ENCODE measurements at places on chromosomes 3 and 15. TPM values are rescaled to one million over a fixed set of nuclear protein-coding genes. Genes with fewer than 3 reads are reported as not detected.

The SQOR gene
- total RNA-seq, result 340 TPM

- no peak overlapping the region for H3K4me3 ChIP-seq
- H3K27ac ChIP-seq, result peak overlapping the region; percentile 48
- peaks cover 41% of the 10 kb centered on the region for H3K4me1 ChIP-seq
- no peaks in the 10 kb centered on the region for H3K27me3 ChIP-seq
Measured at GRCh38 chr3:191356631-191357439, 26.5 kb upstream of the UTS2B start.

The RBP2 gene
- total RNA-seq, result not detected

- no peaks in the 10 kb centered on the region for H3K36me3 ChIP-seq
- no peak overlapping the region for H3K27ac ChIP-seq
- peaks cover 6% of the 10 kb centered on the region for H3K4me1 ChIP-seq
- no peak overlapping the region for H3K4me3 ChIP-seq
Measured at GRCh38 chr3:170962411-170962810, 54.0 kb upstream of the EIF5A2 start.

- H3K4me1 ChIP-seq, result no peaks in the 10 kb centered on the region
- no peak overlapping the region for H3K27ac ChIP-seq
Measured at GRCh38 chr15:82313446-82313845, 35.8 kb downstream of the GOLGA6L10 start.

All from transverse colon (tissue), 4 donors.